ENCODE measurements at places on chromosomes 12 and 14.

DNA sequence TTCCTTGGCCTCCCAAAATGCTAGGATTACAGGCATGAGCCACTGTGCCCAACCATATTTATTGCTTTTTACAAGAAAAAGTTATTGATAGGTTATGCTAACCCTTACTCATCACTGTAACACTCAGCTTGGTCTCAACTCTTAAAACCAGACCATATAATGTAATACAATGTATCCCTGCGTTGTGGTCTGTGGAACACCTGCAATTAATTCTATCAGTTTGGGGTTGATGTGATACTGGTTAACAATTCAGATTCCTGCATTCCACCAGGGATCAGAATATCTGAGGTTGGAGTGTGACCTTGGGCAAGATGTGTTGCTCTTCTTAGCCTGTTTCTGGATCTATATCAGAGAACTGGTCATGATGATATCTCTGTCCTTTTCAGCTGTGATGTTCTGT lies 419.0 kb downstream of the RAD51B start:
- DNase-seq = no peak

DNA sequence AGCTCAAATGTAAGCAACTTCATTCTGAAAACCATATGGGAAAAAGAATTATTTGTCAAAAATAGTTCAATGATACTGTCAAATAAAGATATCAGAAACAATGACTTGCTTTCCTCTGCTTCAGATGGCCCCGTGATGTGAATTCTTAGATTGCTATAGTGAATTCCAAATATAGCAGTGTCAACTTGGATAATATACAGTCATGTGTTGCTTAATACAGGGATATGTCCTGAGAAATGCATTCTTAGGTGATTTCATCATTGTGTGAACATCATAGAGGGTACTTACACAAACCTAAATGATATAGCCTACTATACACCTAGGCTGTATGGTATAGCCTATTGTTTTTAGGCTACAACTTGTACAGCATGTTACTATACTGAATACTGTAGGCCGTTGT lies 108.7 kb upstream of the MIS18BP1 start:
- DNase-seq = no peak

DNA sequence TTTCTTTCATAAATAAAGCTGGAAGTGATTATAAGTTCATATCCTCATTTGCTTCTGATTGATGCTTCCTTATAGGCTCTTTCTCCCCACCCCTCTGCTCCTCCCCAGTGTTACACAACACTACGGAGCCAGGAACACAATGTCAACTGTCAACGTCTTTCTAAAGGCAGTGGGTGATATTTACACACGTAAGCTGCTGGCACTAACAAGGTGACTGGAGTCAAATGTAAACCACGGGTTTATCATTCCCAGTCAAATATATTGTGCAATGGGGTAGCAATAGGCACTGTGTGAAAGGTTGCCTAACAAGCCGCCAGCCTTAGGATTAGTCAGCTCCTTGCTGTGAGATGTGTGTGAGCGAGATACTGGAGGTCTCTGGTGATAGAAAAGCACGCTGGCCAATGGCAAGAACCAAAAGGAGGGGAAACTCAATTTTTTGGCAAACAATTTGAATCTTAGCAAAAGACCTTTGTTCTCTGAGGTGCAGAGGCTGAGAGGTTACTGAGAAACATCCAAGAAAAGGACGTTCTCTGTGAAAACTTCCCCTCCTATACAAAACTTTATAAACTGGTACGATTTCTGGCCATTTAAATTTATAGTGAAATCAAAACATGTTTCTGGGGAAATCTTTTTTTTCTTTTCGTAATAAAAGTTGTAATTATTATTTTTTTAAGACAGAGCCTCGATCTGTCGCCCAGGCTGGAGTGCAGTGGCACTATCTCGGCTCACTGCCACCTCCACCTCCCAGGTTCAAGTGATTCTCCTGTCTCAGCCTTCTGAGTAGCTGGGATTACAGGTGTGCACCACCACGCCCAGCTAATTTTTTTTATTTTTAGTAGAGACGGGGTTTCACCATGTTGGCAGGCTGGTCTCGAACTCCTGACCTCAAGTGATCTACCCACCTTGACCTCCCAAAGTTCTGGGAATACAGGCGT lies 22.3 kb upstream of the HECTD1 start:
- peak; percentile 52 for DNase-seq

- DNase-seq = no peak
These were observed 12.3 kb downstream of the NR1H4 start for GRCh38 chr12:100485983-100486382.

DNA sequence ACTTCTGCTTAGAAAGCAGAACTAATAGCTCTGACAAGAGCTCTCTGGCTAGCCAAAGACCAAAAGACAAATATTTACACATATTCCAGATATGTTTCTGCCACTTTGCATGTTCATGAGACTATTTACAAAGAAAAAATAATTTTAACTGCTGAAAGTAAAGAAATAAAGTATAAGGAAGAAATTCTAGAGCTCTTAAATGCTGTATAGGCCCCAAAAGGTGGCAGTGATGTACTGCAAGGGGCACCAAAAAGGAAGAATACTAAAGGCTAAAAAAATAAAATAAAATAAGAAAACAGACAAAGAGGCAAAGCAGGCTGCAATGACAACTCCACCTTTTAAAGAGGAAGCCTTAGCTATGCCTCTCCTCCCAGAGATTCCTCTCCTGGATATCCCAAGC lies 23.0 kb downstream of the KLRK1 start:
- DNase-seq = no peak

GRCh38 chr12:24227551-24227950 lies 278.1 kb upstream of the SOX5 start:
- DNase-seq = no peak

DNA sequence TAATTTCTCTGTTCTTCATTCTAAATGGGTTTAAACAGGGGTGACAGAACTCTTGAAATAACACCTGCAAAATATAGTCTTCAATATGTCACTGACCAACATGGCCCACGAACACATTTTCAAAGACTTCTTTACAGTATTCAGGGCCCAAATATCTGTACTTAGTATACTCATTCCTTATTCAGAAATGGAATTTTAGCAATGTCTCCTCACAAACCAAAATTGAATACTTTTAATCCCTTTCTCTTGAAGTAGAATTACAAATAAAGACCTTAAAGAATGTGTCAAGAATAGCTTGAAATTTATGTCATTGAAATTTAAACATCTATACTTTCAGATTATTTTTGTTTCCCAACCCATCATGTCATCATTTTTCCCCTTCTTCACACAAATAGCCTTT lies 263.1 kb downstream of the LRIG3 start:
- no peak for DNase-seq

DNA sequence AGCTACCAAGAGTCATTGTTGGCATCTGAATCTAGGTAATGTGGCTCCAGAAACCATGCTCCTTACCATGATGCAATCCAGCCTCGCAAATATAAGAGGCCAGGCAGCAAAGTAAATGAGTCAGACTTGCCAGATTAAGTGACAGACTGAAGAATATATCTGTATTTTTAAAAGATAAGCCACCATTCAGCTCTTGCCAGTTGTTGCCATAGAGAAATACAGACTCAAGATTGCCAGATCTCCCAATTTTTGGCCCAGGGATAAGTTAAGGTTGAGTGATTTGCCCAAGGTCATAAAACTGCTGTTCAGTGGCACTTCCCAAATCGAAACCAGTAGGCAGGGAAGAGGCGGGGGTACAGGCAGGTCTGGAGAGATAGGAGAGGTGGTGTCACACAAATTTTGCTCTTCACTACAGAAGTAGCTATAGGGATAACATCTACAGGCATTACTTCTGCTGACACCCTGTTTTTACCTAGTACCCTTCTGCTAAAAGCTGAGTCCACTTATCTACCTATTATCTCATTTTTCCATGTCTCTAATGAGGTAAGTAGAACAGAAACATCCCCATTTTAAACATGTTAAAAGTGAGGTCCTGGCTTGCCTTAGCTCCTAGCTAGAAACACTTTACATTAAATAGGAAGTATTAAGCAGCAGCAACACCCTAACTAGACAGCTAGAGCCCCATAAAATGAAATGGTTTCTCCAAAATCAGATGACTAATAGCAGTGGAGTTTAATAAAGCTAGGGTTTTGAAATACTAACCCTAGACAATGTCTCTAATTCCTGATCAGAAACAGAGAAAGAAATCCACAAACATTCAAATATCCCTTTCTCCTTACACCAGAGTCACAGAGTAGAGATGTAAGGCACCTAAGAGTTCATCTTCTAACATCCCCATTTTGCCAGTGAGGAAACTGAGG lies 19.5 kb downstream of the DCAF5 start:
- DNase-seq = no peak

DNA sequence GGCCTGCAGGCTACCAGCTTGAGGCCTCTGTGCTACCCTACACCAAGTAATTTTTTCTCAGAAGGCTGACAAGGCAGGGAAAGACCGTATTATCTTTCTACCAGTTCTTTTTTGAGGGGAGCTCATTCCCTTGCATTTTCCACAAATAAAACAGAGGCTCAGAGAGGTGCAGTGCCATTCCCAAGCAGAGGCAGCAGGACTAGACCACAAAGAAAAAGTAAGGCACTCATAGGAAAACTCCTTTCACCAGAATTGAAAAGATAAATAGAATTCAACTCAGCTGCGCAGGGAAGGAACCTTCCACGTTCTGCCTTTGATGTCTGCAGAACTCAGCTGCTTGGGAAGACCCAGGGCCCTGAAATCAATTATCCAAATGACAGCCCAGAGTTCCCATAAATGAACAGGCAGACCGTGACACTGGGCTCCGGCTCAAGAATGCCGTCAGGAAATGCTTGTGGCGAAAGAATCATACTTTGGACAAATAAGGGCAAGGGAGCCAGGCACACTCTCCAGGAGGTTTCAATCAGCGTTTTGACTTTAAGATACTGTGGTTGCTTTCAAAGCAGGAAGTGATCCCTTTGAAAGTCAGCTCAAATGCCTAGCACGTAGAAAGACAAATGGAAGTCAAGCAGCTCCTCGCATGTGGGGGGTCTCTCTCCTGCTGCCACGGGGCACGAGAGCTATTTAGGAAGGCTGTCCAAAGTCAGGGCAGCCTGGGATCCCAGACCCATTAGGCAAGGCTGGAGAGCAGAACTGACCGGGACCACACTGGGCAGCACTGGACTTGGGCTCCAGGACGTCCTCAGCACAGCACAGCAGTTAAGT lies 14.0 kb downstream of the KCTD10 start:
- DNase-seq = no peak

GRCh38 chr14:67575684-67576083 lies 24.4 kb downstream of the PIGH start:
- no peak for DNase-seq

GRCh38 chr12:99769396-99769980 lies 121.9 kb downstream of the GARIN6 start:
- no peak for DNase-seq

GRCh38 chr12:58169826-58170225 lies 228.5 kb downstream of the ATP23 start:
- DNase-seq = no peak

DNA sequence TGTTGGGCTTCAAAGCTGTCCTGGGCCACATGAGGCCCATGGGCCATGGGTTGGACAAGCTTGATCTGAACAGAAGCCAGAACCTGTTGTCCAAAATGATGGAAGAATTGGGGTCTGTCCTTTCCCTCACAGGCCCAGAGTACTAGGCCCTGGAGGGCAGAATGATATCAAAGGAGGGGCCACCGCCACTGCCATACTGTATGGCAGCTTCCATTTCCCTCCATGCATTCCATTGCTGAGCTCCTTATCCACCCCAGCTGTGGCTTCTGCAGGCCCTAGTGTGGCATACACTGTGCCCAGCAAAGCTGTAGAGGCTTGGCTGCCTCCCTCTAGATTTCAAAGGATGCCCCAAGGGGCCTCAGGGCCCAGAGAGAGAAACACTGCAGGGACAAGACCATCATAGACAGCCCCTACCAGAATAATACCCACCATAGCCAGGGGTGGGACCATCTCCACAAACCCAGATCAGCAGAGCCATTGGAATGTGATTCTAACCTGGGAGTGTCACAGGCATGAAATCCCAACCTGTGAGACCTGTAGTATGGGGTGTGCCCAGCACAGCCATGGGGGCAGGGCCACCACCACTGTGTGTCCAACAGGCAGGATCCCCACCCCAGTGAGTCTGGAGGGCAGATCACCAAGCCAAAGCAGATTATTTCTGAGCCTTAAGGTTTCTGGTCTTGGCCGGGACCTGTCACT lies 61.4 kb upstream of the BEGAIN start:
- DNase-seq = no peak

GRCh38 chr14:83638748-83639504 lies 1891.0 kb upstream of the FLRT2 start:
- DNase-seq = no peak

GRCh38 chr12:122944605-122945592 lies 21.4 kb downstream of the ABCB9 start:
- no peak for DNase-seq

GRCh38 chr12:7016958-7017571 lies 1.2 kb downstream of the LPCAT3 start:
- no peak for DNase-seq

GRCh38 chr12:50103767-50104321 lies at the start of gene GPD1:
Gene GPD1 (plus strand): TSS chr12:50104008. CDS start chr12:50104051, 43 bp downstream.
- no peak for DNase-seq

GRCh38 chr14:29446971-29447370 lies 480.7 kb downstream of the PRKD1 start:
- no peak for DNase-seq

GRCh38 chr14:68547305-68548193 lies 245.3 kb downstream of the ZFP36L1 start:
- DNase-seq = no peak

DNA sequence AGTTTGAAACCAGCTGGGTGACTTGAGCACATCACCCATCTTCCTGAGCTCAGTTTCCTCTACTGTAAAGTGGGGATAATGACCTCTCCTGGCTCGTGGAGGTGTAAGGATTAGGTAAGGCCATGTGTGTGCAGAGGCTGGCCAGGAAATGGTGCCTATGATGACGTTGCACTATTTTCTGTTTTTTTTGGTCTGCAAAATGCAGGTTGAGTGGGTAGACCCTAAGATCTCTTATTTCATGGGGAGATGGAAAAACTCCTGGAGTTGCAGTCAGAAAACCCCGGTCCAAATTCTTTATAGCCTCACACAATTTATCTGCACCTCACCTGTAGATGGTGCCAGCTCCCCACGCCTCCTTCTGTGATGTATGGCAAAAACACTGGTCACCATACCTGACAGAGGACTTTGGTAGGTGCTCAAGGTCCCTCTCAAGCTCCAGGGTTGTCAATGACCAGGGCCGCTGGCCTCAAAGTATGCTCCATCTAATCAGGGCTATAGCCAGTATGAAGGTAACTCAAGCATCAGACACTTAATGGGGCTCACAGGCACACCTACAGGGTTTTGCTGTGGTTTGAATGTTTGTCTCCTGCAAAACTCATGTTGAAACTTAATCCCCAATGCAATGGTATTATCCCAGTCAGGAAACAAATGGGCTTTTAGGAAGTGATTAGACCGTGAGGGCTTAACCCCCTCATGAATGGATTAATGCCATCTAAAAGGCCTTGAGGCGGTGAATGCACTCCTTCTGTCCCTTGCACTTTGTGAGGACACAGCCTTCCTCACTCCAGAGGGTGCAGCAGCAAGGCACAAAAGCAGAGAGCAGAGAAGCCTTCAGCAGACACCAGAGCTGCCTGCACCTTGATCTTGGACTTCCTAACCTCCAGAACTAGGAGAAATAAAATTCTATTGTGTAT lies 17.6 kb downstream of the C14orf132 start:
- no peak for DNase-seq
